Stimulated activated CD8-positive, alpha-beta memory T cell treated with anti-CD3 and anti-CD28 coated beads, Interleukin-15, amount 100 ng/mL, for 48 hours (primary cell): ENCODE measurements at places on chromosomes 5 and 9.

- no peak for DNase-seq
Observed at GRCh38 chr5:6525910-6526309, 77.3 kb downstream of the UBE2QL1 start.

- DNase-seq: no peak
Observed at GRCh38 chr5:18220631-18221030, 586.4 kb downstream of the TAF11L14 start.

- no peak for DNase-seq
Observed at GRCh38 chr9:18544456-18544855, 70.5 kb downstream of the ADAMTSL1 start.

DNA sequence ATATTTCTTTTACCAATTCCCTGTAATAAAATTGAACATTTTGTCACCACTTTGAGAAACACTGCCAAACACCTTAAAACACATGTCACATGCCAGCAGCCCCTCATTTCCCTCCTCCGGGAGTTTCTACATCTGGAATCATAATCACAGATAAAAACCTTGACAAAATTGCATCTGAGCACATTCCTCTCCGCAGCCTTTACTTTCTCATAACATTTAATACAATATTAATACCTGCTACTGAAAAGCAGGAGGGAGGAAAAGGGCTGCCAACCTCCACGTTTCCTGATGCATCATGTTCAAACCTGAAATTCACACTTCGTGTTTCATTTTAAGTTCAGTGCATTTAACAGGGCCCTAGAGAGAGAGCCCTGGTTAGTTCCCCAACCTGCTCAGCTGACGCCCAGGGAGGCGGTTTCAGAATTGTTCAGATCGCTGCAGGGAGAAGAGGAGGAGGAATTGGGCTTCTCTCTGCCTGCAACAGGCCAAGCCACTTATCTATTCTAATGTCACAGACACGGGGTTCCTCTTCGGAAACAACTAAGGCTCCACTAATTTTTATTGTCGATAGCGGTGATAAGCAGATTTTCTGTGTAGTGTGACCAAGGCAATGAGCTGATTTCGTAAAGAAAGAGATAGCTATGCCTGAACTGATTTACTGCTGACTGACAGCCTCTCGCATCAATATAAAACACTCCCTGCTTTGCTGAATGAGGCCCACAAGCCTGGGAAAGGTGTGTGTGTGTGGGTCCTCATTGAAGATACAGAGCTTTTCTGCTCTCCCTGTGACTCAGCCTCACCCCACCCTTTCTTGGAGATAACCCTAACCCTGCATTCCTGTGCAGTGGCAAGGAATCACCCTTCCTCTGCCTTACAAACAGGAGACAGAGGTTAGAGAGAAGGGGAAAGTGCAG is 4.9 kb upstream of the LHX2 start:
- no peak for DNase-seq

DNA sequence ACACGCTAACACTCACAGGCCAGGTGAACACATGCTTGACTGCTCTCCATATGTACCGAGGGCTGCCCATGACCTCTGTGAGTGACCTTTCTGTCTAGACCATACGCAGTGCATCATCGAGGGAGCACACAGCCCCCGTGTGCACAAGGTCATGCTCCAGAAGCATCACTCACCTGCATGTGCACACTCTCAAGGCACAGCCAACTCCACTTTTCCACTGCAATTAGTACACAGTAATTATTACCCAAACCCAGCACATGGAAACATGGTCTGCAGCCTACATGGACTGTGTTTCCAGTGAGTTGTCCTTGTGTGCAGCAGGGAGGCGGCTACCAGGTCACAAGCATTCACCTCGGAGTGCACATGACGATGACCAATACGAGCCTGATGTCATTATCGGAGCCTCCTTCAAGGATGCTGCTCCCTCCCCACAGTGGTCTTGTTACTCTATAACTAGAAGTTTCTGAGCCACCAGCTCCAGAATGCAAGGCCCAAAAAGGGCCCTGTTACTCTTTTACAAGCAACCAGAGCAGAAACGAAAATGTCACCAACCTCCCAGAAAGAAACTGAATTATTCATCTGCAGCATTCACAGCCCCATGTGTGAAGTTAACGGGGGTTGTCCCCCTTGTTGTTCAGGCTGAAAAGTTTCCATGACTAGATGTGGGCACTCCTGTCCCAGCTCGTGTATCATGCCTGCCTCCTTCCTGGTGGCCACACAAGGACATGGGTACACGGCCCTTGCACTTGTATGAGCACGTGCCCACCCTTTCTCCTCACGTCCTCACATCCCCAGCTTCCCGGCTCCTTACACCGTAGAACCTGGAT is 31.2 kb downstream of the SEMA4D start:
- peak; percentile 50 for DNase-seq

GRCh38 chr5:68214482-68215207 is 911 bp upstream of the PIK3R1 start:
- no peak for DNase-seq

GRCh38 chr5:6601271-6601670 is 31.6 kb downstream of the NSUN2 start:
- DNase-seq: no peak

DNA sequence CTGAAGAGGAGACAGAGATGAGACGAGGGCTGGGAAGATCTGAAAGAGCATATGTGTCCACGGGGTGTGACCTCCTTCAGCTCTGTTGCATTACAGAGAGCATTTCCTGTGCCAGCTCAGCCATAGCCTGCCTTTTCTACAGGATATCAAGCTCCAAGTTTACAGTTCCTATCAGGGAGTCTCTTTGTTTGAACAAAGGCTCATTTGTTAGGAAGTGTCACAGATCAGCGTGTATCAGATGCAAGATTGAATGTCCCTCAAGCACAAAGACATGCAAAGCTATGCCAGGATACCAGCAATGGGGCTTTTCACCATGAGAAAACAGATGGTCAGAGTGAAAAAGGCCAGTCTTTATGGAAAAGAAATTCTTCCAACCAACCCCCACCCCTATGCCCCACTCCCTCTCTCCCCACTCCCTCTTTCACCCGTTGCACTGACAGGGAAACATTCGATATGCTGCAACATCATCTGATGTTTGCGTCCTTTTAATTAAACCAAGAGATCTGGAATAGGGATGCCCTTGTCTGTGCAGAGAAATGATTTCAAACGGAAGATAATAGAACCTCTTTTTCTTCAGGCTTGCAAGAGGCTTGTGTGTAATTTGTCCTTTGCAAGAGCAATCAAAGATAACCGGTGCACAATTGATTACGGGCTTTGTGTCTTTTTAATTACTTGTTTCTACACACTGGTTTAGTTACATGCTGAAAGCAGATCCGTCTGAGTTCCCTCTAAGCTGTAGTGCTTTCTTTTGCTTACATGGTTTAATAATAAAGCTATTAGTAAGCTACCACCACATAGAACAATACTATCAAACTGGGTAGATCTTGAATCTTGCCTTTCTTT is 263.1 kb upstream of the RGMB start:
- DNase-seq: no peak
